Heart right ventricle (tissue), 16 donors: ENCODE measurements at places on chromosomes 12 and 14. TPM values are rescaled to one million over a fixed set of nuclear protein-coding genes. Genes with fewer than 3 reads are reported as not detected.

KIF26A gene
- 5.9 TPM for total RNA-seq

GRCh38 chr14:22536853-22537338, 52.1 kb downstream of the DAD1 start:
- DNase-seq, result peak; percentile 58

NPFF gene
- total RNA-seq, result not detected

DNA sequence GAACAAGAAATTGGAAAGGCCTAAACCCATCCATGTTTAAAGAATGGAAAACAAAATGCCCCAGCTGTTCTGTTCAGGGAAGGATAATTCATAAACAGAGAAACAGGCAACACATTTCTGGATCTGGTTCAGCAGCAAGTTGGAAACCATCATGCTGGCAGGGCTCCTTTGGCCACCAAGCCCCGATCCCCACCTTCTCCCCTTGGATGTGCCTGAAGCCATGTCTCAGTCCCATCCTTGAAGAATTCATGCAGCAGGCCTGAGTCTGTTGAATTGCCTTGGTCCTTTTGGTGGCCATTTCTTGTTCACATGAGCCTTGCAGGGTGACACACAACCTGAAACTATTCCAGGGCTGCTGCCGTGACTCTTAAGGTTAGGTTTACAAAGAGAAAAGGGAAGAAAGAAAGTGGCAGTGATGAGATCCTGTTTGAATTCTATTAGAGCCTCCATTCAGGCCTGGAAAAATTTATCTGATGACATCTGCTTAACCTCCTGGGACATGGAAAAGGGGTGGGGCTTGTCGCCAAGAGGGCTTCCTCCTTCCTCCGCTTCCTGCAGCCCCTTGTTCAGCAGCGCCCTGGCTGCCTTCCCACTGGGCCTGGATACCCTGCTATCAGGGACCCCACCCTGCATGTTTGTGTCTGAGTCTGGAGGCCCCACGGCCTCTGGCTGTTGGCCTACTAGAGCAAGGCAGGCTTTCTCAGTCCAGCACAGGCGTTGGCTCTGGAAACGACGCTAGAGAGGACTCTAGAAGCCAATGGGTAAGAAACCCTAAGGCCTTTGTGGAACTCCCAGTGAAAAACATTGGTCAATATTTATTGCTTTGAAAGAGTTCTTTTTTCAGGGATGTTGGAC, 341.9 kb downstream of the C12orf75 start:
- peak; percentile 86 for DNase-seq

DNA sequence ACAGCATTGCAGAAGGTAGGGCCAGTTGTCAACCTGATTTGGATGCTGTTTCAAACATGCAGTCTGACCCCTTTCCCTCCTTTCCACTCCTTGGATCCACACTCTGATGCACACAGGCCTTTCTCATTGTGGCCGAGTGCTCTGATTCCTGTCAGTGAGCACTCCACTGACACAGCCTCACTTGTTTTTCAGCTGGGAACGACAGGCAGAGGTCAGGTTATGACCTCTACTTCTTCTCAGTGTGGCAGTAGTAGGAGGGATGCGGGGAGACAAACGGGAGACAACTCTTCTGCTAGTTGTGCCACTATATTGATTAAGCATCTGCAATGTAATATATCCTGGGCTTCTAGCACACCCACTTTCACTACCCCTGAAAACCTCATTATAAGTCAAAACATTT, 61.8 kb downstream of the DERA start:
- DNase-seq, result no peak
